Stimulated activated CD4-positive, alpha-beta T cell treated with anti-CD3 and anti-CD28 coated beads, Interleukin-15, amount 100 ng/mL, for 24 hours (primary cell): ENCODE measurements at places on chromosomes 1 and 21.

GRCh38 chr21:15631342-15631741 is 98.4 kb upstream of the USP25 start:
- DNase-seq: no peak

DNA sequence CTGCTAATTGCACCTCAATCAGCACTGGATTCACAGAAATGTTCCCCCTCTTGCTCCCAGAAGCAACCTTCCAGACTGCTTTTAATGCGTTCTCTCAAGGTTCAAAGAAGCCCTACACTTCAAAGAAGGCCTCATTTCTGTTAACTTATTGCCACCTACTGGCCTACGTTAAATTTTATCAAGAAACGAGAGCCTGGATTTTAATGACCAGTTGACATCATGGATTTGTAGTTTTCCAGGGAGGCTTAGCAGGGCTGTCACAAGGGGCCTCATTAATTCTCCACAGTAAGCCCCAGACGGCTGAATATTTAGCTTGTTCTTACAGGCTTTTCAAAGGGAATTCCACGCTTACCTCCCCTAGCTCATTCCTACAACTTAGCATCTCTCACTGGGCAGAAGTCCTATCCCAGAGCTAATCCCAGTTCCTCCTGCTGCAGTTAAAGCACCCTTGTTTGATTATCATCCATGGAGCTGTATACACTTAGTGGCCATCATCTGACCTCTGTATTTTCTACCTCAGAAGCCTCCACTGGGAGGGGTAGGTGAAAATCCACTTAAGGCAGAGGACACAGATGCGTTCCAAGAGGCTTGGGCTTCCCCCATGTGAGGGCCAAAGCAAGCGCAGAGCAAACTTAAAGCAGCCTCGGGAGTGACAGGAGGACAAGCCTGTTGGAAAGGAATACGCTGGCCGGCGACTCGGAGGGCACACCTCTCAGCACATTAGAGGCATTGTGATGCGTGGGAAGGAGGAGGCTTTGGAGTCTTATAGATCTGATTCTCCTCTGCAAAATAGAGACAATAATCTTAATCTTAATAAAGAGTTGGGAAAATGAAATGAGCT is 32.2 kb upstream of the CYP4X1 start:
- DNase-seq: no peak

DNA sequence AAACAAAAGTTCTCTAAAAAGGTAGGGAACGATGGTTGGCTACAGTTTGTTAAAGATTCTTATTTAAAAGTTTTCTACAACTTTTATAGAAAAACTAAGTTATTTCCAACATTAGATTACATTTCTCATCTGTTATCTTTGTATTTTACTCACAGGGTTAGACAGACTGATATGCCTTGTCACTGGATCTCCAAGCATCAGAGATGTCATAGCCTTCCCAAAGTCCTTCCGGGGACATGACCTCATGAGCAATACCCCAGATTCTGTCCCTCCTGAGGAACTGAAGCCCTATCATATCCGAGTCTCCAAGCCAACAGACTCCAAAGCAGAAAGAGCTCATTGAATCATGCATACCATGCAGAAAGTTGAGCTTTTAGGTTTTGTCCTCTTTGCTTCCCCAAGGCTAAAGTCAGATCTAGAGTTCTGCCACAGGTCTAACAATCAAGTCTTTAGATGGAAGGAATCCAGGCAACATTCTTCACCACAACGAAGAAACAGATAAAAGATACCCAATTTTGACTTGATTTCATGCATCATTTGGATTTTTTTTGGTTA is 10.3 kb downstream of the GAS5 start:
- DNase-seq: no peak

DNA sequence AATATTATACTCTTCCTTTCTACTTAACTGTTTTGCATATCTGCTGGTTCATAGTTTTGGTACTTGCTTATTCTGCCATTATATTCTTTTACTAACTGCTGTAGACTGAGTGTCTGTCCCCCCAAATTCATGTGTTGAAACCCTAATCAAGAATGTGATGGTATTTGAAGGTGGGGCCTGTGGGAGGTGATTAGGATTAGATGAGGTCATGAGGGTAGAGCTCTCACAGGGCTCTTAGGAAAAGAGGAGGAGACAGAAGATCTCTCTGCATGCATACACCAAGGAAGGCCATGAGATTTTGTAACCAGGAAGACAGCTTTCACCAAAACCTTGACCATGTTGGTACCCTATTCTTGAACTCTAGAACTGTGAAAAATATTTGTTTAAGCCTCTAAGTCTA is 354.1 kb upstream of the B3GALT2 start:
- DNase-seq: no peak

DNA sequence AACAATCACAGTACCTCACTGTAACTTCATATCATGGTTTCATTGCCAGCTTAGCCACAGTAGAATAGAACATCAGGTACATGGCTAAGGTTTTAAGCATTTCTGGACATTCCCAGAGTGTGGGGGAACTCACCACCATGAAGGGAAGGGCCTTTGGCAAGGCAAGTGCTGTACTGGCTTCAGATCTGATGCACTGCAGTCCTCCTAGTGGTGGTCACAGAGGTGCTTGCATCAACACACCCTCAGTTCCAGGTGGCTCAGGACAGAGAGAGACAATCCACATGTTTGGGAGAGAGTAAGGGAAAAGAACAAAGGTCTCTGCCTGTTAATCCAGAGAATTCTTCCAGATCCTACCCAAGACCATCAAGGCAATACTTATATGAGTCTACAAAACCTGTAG is 528.4 kb upstream of the RGS18 start:
- no peak for DNase-seq
